ENCODE measurements at places on chromosomes 5 and 9.

- no peak for DNase-seq
Observed at GRCh38 chr5:131812371-131813160, 15.7 kb upstream of the FNIP1 start.

DNA sequence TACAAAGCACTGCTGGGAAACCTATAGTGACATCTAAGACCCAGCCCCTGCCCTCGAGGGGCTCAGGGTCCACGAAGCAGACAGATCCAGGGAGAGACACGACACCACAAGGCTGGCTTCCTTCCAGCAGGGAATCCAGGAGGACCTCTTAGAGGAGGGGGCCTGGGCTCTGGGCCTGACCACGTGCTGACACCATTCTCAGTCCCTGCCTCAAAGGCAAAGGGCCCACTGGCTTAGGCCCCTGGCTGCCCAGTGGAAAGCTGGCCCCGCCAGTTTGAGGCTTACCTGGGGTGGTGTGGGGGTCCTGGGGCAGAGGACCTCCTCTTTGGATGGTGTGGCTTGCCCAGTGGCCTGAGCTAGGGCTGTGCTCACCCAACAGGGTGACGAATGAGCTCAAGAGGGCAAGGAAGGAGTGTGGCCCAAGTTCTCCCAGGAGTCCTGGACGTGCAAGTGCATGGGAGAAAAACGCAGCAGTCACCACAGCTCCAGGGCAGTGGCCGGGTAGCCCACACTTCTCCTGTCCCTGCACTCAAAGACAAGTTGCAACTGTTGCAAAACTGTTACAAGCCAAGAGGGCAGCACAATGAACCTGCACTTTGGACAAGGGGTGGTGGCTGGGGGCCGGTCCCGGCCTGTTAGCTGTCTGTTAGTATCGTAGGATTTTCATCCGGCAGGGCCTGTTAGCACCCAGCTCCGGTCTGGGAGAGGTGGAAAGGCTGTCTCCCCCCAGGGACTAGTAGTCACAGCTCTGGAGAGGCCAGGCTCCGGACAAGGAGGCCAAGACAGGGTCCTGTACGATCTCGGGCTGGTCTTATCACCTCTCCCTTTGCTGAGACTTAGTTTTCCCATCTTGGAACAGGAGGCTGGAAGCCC, 1.5 kb upstream of the SARDH start:
- DNase-seq: no peak

DNA sequence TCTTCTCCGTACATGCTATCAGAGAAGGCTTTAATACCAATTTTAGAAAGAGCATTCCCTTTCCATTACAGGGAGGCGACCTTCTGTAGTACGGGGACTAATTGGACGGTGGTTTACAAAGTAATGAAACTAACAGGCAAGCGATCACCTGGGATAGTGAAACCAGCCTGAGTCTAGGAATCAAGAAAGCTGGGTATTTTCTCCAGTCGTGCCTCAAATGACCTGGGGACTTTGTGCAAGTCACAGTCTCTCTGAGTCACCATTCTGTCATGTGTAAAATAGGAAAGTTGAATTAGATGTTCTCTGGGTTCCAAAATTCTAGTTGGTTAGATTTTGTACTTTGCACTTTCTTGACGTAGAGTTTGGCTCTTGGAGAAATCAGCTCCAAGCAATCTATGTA, 22.7 kb upstream of the SSBP2 start:
- DNase-seq: no peak

DNA sequence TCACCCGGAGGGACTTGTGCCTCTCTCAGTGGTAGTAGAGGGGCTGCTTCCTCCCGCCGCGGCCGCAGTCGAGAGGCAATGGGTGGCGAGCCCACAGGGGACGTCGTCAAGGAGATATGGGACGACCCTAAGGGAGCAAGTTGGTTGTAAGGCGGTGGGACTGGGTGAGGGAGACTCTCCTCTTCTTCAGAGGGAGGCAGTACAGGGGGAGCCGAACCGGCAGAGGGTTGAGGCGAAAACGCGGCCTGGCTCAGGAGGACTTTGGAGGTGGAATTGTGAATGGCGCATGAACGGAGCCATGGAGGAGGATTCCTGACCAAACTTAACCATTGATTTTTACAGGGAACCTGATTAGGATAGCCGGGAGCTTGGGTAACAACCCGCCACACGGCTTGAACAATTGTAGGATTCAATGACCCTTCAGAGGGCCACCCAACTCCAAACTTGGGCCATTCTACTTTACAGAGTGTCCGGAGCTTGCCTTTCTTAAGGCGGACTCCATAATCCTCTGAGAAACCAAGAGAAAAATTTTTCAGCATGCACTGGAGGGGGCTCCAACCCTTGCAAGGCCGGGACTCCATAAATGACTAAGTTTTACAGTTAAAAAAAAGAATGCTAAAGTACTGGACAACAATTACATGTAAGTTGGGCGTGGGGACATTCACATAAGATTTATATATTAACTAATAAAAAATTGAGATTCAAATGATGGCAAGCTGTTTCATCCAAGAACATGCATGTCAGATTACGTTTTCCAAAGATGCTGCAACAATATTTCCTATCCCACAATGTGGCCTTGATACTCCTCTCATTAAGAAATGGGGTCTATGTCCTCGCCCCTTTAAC, 19.4 kb upstream of the RHOBTB3 start:
- no peak for DNase-seq

GRCh38 chr9:33260372-33260771, 4.1 kb downstream of the BAG1 start:
- no peak for DNase-seq

- no peak for DNase-seq
Observed at GRCh38 chr9:72399391-72399790, 34.4 kb upstream of the ZFAND5 start.

DNA sequence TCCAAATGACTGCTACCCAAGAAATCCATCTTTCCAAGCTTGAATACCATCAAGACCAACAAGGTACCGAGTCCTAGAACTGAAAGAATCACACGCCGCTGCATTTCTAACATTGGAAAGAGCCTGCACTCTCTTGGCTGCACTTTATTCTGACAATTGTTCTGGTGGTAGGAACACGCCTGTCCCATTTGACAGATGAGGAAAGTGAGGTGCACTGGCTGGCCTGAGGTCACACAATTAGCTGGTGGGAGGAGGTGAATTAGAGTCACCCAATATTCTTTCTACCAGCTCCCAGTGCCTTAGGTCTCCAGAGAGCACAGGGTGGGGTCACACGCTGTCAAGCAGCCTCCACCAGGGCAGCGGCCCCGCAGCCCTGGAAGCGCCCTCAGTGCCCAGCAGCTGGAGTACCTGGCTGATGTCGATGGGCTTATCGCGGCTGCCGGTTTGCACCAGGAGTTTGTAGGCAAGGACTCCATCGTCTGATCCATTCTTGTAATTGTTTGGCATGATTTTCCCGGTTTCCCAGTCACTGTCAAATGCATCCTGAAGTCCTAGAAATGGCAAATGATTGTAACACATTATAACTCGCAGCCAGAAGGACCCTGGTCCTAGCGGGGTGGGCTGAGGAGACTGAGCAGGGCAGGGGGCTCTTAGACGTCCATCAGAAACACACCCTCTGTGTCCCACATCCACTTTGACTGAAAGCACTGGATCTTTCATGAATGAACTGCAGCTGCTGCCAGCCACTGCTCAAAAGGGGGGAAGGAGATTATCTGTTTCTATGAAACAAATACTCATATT, 55.1 kb downstream of the PTCH1 start:
- no peak for DNase-seq

DNA sequence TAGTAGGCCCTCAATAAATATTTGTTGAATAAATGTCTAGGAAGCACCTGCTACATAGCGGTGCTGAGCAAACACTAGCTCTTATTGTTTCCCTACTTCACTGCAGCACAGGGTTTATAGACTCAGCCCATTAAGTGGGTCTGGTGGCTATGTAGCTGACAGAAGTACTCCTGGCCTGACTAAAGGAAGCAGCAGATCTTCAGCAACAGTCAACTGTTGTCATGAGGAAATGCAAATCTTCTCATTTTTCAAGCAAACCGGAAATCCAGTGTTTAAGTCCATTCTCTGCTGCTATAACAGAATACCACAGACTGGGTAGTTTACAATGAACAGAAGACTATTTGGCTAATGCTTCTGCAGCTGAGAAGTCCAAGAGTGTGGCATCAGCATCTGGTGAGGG, 2.8 kb upstream of the TEX10 start:
- no peak for DNase-seq

- peak; percentile 76 for DNase-seq
Observed at GRCh38 chr5:94793113-94793815, 174.8 kb downstream of the SLF1 start.

DNA sequence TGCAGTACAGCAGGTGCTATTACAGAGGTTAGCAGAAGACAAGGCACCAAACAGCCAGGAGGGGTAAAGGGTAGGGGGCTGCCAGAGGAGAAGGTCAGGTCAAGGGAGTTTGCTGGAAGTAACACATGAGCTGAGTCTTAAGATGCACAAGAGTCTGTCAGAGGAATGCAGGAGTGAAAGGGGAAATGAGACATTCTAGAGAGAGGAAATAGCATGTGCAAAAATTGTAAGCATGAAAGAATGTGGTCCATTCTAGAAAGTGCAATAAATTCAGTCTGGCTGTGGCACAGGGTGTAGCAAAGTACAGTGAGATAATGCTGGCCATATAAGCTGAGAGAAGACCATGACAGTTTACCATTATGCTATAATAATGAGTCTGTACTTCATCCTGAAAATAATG, 6.6 kb downstream of the GOLGA1 start:
- peak; percentile 31 for DNase-seq

GRCh38 chr5:17180864-17181723, 36.3 kb upstream of the BASP1 start:
- peak; percentile 98 for DNase-seq

GRCh38 chr9:613771-614347, 227.6 kb upstream of the DMRT1 start:
- peak; percentile 63 for DNase-seq
